Islet precursor cell (in vitro differentiated cells): ENCODE measurements at places on chromosomes 5 and 9.
A peak's percentile ranks its signal among the peaks of the same experiment; 100 is the strongest.

- DNase-seq: peak; percentile 83
Measured at GRCh38 chr9:130235558-130236435, 29.8 kb upstream of the HMCN2 start.

DNA sequence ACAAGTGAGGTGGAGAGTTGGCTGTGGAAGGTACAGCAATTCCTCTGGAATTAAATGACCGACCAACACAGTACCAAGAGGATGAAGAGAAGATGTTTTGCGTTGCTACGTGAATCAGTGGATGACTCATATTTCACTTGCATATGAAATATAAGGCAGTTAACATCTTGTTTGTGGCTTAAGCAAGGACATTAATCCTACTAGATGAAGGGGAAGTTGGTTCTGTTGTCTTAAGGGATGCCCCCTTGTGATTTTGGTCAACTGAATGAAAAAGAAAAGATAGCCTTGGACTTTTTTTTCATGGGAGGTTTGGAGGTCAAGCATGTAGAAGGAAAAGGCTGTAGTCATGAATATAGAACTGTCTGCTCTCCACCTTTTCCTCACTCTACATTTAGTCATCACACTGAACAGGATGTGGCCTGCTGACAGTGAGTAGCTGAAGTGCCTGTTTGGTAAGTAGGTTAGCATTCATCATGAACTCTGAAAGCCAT lies 33.9 kb downstream of the VLDLR start:
- DNase-seq: peak; percentile 58

DNA sequence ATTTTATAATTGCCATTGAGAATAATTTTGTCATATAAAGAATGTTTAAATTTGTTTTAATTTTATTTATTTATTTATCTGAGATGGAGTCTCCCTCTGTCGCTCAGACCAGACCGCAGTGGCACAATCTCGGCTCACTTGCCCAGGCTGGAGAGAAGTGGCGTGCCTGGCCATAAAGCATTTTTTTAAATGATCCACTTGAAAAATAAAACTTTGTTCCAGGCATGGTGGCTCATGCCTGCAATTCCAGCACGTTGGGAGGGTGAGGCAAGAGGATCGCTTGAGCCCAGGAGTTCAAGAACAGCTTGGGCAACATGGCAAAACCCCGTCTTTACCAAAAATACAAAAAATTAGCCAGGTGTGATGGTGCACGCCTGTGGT lies 2.1 kb upstream of the SIT1 start:
- DNase-seq: peak; percentile 14

GRCh38 chr9:132008855-132009812 lies 70.5 kb downstream of the MED27 start:
- DNase-seq: no peak

DNA sequence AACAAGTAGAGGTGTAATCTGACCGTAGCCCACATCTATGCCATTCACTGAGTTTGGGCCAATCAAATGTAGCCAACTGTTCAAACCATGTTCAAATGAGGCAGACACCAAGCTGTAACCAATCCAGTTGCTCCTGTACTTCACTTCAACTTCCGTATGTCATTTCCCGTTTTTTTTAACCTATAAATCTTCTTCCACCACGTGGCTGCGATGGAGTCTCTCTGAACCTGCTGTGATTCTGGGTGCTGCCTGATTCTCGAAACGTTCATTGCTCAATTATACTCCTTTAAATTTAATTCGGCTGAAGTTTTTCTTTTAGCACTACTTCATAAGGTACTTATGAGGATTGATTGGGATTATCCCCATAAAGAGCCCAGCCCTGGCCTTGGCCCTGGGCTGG lies 179.7 kb downstream of the PIK3R1 start:
- DNase-seq: no peak

GRCh38 chr5:104170926-104171325 lies 608.3 kb upstream of the NUDT12 start:
- no peak for DNase-seq

- DNase-seq: no peak
Measured at GRCh38 chr5:118687661-118688621, 300.4 kb downstream of the DTWD2 start.

DNA sequence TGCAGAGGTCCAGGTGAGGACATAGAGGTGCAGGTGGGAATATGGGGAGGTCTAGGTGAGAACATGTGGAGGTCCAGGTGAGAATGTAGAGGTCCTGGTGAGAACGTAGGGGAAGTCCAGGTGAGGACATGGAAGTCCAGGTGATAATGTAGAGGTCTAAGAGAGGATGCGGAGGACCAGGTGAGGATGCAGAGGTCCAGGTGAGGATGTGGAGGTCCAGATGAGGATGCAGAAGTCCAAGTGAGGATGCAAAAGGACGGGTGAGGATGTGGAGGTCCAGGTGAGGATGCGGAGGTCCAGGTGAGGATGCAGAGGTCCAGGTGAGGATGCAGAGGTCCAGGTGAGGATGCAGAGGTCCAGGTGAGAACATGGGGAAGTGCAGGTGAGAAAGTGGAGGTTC lies 133.8 kb downstream of the MRPL36 start:
- peak; percentile 41 for DNase-seq

GRCh38 chr5:96736937-96737336 lies 70.8 kb downstream of the ERAP1 start:
- no peak for DNase-seq

DNA sequence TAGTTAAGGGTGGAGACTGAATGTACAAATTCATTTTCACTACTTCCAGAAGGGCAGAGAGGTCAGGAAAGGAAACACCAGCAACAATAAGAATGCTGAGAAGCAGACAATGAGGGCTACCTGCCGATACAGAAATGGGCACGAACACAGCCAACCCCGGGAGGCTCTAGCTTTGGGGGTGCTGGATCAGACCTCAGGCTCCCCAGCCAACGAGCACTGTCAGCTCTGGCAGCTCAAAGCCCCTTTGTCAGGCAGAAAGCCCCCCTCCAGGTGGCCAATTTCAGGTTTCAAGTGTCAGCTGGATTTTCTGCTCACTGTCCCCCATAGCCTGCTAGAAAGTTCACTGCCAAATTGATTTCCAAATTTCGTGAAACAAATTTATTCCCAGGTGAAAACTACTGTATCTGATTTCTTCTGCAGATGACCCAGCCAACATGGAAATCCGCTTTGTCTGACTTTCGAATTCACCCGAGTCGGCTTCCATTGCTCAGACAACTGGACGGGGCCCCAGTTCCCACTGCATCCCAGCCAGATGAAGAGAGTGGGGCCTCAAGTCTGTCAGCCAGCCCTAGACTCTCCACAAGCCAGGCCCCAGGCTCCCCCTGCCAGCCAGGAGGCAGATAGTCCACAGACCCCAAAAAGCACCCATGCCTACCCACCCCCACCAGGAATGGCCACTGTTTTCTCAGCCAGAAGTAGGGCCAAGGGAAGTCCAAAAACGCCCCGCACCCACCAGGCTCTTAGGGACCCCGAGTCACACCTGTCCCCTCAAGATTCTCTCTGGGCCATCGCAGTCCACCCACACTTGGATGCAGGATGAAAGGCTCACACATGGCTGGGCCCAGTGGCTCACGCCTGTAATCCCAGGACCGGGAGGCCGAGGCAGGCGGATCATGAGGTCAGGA lies 96.5 kb upstream of the PHYKPL start:
- DNase-seq: no peak

DNA sequence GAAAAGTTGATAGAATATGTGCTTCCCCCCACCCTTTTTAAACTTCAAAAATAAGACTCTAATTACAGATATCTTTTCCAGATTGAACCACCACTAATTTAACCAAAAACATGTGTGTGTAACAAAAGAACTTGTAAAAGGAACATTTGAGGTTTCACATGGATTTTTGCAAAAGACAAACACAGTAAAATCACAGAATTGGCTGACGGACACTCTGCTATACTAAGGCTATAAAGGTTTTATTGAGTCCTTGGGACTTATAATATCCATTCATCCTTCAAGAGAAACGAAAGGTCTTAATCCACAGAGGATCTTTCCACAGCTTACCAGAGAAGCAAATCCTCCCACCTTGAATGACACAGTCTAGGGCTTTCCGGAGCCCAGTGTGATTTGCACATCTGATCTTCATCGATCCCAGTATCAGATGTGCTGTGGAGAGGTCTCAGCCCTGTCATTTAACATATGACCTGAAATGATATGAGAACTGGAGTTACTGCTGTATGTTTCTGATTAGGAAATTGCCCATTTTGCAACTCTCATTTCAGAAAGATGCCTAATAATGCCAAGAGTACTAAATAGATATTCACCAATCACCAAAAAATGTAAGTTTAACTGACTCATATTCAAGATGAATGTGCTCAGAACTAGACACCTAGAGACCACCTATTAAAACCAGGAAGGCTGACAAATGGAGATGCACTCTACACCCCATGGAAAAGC lies 256.5 kb upstream of the FBXL7 start:
- DNase-seq: no peak

DNA sequence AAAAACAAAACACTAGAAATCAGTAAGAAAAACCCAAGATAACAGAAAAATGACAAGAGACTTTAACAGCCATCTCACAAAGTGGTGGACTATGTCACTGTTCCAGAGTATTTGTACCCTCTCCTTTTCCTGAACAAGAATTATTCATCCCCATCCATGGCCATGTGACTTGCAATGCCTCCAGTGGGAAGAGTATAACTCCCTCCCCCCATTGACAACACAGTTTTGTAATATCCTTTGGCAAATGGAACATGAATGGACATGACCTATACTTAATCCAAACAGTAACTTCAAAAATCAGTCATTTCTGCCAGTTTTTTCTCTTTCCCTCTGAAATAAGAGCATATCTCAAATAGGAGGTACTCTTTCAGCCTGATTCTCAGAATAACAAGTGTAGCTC lies 33.9 kb downstream of the PTBP3 start:
- no peak for DNase-seq

GRCh38 chr5:167870055-167870454 lies 421.4 kb upstream of the WWC1 start:
- DNase-seq: no peak

- no peak for DNase-seq
Measured at GRCh38 chr5:31023105-31023504, 170.4 kb upstream of the CDH6 start.

DNA sequence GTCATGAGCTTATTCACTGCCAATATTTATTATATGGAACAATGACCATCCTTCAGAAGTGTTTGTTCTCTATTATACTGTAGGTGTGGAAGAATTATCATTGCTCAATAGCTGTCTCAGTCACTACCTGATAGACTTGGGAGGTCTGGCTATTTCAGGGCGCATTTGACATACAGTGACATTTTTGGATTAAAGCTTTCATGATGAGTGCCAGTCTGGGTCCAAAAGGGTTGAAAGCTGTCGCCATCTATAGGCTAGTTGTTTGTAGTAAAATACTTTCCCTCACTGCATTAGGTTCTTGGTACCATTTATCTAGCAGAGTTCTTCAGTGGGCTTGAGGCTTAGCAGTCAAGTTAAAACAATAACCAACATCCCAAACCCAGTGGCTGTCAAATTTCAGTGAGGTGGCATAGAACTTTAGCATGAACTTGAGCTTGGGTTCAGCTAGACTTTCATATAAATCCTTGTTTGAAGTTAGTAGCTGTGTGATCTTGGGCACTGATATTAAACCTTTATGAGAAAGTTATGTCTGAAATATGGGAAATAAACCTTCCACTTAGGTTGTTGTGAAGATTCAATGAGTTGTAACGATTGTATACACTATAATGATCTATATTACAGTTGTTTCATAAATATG lies 110.5 kb upstream of the CDKN2B start:
- DNase-seq: no peak

- peak; percentile 79 for DNase-seq
Measured at GRCh38 chr5:2752821-2753439, 1.5 kb upstream of the IRX2 start.

DNA sequence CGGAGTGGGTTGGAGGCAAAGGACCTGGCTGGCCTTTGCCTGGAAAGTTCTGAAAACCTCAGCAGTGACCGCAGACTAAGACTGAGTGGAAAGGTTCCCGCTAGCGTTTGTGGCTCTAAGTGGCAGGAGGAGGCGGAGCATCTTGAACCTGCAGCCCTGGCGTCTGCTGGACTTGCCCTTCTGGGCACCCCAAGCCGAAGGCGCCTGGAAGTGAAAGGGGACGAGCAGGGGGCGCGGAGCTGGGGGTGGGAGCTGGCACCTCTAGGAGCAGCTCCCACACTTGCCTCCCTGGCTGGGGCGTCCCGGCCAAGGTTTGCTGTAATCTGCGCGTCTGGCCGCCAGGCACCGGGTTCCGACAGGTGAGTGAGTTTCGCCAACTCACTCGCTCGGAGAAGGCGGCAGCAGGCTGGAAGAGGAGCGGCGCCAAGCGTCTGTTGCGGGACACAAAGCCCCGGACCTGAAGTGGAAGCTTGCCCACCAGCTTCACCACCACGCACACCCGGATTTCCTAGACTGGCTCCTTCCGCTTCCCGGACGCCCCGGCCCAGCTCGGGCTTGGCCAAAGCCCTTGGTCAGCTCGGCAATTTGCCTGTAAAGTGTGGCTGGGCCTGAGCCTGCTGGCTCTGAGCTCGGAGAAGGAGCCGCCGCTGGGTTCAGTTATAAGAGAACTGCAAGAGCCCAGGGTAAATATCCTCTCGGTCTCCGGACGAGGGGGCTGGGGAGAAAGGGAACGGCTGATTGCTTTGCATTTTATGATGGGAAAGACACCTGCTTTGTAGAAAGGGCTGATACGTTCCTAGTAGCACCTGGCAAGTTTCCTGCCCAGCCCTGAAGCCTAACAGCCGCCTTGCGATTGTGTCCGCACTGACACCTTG lies at the start of gene GNA14:
TSS of gene GNA14 (minus strand) at position 89 of the 875 bp plus-strand sequence. CDS start 529 bp downstream, outside the sequence.
- peak; percentile 82 for DNase-seq

GRCh38 chr5:33238826-33239695 lies 201.7 kb upstream of the TARS1 start:
- no peak for DNase-seq
